ENCODE measurements at places on chromosomes 16 and 17.

DNA sequence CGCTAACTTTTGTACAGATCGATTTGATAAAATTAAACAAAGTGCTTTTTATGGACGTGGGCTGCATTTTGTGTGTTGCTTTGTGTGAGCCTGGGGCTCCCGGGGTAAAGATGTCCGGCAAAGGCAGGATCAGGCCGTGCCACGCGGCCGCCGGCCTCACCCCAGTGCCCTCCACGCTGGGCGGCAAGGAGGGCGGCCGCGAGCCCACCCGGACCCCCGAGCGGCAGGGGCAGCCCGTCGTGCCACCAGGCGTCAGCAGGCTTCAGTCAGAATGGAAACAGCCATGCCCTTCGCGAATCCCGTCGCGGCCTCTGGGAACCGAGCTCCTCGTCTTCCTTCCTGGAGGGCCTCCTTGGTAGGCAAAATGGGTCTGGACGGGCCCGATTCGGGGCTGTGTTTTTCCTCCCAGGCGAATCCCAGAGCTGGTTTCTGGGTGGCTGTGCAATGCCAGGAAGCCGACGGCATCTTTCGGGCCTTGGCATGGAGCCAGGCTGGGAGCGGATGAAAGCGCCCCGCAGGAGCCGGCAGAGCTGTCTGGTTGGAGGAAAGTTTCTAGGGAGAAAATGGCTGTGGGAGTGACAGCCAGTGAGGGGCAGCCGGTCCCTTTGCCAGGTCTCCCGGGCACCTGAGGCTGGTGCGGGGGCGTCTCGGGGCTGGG lies 5.5 kb downstream of the SOX8 start:
- no peak for DNase-seq

GRCh38 chr16:3654249-3654991 lies at the start of gene DNASE1:
Gene DNASE1 (plus strand): TSS chr16:3654691. CDS start chr16:3655374, 683 bp downstream.
- DNase-seq: no peak

- no peak for DNase-seq
Observed at GRCh38 chr16:82643936-82644630, 17.3 kb downstream of the CDH13 start.

DNA sequence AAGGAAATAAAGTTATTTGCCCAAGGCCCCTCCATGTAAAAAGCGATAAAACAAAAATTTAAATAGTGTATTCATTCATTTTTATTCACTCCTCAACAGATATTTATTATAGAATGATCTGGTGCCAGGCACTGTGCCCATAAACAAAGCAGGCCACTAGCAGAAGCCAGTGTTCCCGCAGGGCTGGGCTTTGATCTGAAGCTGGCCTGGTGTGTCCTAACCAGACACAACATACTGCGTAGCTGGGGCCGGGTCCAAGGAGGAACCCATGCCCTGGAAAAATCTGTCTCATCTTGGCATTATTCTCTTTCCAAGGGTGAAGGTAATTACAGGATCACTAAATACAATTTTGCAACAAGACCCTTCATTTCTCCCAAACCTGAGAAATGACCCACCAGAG lies 537.4 kb upstream of the CDH5 start:
- DNase-seq: no peak

- DNase-seq: no peak
Observed at GRCh38 chr16:4324492-4325252, 8.8 kb downstream of the GLIS2 start.

- no peak for DNase-seq
Observed at GRCh38 chr17:21540502-21540901, 151.8 kb upstream of the KCNJ18 start.

DNA sequence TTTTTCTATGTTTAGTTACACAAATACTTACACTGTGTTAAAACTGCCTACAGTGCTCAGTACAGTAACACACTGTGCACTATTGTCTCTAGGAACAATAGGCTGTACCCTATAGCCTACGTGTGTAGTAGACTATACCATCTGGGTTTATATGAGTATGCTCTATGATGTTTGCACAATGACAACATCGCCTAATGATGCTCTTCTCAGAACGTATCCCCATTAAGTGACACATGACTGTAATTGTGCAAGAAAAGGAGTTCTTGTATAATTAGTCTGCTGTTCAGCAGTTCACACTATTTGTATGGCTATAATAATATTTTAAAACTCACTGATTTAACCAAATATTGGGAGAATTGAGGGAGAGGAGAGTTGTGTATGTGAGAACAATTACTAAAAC lies 173.7 kb downstream of the TRIM37 start:
- DNase-seq: no peak

DNA sequence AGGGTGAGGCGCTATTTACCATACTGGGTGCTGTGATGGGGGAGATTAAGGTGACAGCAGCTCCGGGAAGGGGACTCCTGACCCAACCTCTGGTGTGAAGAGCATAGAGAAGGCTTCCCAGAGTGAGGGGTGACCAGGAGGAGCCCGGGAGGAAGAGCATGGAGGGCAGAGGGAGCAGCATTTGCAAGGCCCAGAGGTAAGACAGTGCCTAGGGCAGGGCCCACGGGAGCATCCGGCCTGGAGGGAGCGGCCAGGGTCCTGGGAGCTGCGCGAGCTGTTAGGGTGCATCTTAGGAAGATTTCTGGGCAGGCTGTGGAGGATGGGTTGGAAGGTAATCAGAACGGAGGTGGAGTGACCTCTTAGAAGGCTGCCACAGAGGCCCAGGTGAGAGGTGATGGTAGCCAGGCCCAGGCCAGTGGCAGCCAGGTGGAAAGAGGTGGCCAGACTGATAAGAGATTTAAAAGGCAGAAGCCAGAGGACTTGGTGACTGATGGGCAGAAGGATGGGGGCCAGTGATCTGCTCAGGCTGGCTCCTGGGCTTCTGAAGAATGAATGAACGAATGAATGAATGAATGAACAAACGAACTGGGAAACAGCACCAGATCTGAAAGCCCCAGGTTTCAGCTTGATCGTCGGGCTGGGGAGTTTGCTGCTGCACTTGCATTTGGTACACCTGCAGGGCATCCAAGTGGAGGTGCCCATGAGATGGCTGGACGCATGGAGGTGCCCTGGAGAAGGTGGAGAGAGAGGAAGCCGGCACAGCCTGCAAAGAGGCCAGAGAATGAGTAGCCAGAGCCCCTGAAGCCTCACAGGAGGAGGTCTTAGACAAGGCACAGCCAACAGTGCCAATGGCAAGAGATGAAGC lies 13.0 kb upstream of the TMEM92 start:
- DNase-seq: no peak

DNA sequence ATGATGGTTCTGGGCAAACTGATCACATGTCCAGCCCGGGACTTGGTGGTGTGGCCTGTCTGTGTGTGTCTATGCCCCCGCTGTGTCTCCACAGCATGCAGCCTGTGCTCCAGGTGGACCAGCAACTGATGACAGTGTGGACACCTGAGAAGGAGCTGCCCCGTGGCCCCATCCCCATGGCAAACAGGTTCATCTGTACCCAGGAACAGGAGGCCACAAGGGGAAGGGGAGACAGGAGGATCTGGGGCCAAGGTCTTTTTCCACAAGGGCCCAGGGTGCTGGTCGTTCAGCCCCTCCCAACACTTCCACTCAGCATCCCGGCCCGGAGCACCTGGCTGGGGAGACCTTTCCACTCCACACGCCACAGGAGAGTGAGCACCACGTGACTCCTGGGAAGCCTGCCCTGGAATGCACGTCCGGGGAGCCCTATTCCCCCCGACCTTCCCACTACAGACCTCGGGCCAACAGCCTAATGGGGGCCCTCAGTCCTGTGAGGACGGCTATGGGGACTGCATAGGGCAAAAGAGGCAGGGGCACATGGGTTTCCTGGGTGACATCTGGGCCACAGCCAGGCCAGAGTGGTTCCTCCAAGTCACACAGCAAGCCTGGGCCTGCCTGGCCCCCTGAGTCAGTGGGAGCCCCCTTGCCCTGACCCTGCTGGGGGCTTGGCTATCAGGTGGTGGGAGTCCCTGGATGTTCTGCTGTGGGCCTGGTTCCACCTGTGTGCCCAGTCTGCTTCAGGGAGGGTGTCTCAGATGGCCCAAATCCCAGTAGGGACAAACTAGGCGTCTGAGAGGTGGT lies 20.8 kb upstream of the NXPH3 start:
- no peak for DNase-seq

DNA sequence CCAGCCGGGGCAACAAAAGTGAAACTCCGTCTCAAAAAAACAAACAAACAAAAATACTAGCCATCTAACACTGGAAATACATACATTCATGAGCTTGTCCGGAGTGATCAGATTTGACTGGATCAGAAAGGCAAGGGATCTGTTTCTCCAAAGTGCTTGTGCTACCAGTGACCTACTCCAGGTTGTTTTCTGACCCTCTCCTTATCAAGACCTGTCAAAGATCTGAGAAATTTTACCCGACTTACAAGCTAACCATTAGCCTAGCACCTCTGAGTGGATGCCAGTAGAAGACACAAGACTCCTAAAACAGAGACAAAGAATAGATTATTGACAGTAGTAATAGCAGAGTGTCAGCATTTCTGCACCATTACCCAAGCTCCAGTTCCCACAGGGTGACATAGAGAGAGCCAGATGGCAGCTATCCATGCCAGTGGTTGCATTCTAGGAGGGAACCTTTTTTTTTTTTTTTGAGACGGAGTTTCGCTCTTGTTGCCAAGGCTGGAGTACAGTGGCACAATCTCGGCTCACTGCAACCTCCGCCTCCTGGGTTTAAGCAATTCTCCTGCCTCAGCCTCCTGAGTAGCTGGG lies 9.8 kb downstream of the ASPA start:
- no peak for DNase-seq

GRCh38 chr16:119835-120491 lies 18.5 kb downstream of the NPRL3 start:
- DNase-seq: no peak

DNA sequence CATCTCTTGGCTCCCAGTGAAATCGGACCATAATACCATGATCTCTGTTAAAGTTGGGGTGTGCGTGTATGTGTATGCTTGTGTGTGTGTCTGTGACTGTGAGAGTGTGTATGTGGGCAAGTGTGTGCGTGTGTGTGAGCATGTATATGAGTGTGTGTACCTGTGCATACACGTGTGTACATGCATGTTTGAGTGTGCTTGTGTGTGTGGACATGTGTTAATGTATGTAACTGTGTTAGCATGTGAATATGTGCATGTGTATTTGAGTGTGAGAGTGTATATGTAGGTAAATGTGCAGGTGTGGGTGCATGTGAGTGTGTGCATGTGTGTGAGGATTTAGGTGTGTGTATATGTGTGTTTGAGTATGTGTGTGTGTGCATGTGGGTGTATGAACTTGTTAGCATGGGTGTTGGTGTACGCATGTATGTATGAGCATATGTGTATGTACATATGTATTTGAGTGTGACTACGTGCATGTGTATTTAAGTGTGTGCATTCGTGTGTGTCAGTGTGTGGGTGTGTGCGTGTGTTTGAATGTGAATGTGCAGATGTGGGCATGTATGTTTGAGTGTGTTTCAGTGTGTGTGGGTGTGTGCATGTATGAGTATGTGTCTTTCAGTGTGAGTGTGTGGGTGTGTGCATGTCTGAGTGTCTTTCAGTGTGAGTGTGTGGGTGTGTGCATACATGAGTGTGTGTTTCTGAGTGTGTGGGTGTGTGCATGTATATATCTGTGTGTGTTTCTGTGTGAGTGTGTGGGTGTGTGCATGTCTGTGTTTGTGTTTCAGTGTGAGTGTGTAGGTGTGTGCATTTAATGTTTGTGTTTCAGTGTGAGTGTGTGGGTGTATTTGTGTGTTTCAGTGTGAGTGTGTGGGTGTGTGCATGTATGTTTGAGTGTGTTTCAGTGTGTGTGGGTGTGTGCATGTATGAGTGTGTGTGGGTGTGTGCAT lies 183.2 kb downstream of the SOX9 start:
- DNase-seq: no peak

GRCh38 chr16:4094127-4094773 lies 22.0 kb downstream of the ADCY9 start:
- no peak for DNase-seq

DNA sequence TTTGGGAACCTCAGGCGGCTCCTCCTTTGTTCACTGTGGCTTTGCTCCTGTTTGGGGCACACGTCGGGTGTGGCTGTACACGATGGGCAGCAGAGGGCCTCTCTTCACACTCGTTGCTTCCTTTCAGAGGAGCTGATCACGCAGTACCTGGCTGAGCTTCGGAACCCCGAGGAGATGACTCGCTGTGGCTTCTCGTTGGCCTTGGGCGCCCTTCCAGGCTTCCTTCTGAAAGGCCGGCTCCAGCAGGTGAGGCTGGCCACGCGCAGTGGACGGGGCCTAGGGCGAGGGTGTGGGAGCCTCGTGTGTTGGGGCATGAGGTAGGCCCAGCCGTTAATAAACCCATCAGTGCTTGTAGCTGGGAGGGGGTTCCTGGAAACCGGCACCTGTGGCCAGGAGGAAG lies 85.0 kb upstream of the ZNF750 start:
- no peak for DNase-seq

DNA sequence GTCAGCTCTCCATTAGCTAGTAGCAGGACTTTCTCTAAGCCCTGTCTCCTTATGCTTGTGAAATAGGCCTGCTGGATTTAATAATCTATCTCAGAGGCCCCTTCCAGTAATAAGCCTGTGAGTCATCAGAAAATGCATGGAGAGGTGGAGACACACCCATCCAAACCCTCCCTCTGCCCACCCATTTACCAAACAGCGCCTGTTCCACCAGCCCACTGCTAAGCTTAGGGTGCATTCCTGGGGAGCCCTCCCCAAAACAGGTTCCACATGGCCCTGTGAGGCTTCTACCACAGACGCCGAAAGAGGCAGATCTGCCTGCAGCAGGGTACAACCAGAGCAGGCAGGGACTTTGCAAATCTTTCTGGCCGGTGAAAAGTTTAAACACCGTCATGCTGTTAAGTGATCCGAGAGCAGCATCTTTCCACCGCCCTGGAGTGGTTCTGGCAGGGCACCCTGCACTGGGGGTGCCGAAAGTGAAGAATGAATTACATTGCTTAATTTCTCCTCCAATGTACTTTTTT lies 99.3 kb downstream of the GAS7 start:
- DNase-seq: no peak

DNA sequence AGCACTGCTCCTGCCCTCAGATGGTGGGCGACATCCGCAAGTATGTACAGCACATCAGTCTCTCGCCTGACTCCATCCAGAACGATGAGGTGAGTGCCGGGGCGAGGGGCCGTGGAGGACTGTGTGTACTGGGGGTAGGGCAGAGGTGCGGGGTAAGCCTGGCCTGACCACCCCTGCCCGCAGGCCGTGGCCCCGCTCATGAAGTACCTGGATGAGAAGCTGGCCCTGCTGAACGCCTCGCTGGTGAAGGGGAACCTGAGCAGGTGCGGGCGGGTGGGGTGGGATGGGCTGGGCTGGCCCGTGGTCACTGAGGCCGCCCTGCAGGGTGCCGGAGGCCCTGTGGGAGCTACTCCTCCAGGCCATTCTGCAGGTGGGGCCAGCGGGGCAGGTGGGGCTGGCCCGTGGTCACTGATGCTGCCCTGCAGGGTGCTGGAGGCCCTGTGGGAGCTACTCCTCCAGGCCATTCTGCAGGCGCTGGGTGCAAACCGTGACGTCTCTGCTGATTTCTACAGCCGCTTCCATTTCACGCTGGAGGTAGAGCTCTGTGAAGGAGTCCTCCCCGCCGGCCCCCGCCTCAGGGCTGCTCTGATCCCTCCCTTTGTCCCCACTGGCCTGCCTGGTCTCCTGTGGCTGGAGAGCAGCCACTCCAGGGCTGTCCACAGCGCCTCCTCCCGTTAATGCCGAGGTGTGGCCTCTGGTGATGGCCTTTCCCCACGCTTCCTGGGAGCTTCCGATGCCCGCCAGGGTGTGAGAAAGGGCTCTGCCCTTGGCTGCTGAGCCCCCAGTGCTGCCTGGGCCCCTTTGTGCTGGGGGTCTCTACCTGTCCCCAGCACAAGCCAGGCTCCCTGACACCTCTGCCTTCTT lies 5.0 kb downstream of the TSR3 start:
- no peak for DNase-seq
